ENCODE measurements at places on chromosomes 7 and 10.

GRCh38 chr7:148242294-148242821 is 348.2 kb upstream of the C7orf33 start:
- peak; percentile 41 for DNase-seq

- no peak for DNase-seq
Observed at GRCh38 chr10:22379059-22379458, 33.8 kb downstream of the SPAG6 start.

GRCh38 chr10:76557366-76557765 is 1080.2 kb downstream of the KCNMA1 start:
- no peak for DNase-seq

- DNase-seq, result no peak
Observed at GRCh38 chr10:57844387-57844998, 423.2 kb downstream of the IPMK start.

DNA sequence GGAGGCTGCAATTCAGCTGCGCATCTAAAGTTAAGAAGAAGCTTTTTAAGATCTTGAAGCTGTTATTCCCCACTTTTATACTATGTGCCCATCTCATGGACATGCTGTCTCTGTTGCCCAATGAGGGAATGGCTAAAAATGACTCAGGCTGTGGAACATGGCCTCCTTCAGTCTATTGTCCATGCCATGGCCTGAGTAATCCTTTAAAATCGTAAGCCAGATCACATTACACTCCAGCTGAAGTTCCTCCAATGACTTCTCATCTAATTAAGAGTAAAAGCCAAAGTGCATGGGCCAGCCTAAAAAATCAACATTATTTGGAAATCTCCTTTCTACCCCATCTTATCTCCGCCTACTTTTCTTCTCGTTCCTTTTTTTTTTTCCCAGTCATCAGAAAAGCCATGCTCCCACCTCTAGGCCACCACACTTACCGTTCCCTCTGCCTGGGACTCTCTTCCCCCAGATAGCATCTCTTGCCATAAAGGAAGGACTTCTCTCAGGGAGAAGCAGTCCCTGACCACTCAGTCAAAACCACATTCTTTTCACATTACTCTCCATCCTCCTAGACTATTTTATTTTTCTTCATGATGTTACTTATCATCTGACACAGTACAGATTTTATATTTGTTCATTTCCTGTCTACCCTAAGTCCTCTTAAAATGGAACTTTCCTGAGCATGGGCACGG is 337.4 kb downstream of the PRPF18 start:
- DNase-seq, result no peak
